ENCODE measurements at places on chromosomes 1 and 21. TPM values are rescaled to one million over a fixed set of nuclear protein-coding genes. Genes with fewer than 3 reads are reported as not detected.

GNPAT gene
- polyA plus RNA-seq: 38.2 TPM

NR1I3 gene
- 8.1 TPM for polyA plus RNA-seq

CYP4Z1 gene
- 0.66 TPM for polyA plus RNA-seq

TMEM79 gene
- polyA plus RNA-seq: 15.7 TPM

FAM110D gene
- polyA plus RNA-seq: 0.40 TPM

CGN gene
- polyA plus RNA-seq: 54.5 TPM

DNA sequence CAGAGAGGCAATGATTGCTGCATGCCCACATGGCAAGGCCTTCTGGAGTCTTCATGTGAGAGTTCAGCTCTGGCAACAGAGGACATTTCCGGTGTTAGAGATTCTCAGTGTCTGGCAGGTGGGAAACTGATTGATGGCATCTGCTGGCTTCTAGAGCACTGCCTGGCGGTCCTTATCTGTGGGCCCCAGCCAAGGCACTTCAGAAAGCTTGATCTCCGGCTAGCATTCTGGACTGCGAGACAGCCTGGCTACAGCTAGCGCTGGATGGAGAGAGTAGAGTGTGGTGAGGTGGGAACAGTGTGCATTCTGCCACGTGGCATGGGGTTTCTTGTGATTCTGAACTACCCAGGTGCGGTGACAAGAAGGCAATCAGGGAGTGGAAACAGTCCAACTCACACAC, 9.4 kb downstream of the ZNF678 start:
- H3K4me1 ChIP-seq: no peaks in the 10 kb centered on the region

- no peak overlapping the region for H3K4me3 ChIP-seq
- H3K27me3 ChIP-seq: no peaks in the 10 kb centered on the region
- no peaks in the 10 kb centered on the region for H3K4me1 ChIP-seq
- no peaks in the 10 kb centered on the region for H3K36me3 ChIP-seq
- no peak for DNase-seq
- no peak overlapping the region for H3K27ac ChIP-seq
Observed at GRCh38 chr1:191913260-191913977, 244.8 kb upstream of the RGS18 start.

DNA sequence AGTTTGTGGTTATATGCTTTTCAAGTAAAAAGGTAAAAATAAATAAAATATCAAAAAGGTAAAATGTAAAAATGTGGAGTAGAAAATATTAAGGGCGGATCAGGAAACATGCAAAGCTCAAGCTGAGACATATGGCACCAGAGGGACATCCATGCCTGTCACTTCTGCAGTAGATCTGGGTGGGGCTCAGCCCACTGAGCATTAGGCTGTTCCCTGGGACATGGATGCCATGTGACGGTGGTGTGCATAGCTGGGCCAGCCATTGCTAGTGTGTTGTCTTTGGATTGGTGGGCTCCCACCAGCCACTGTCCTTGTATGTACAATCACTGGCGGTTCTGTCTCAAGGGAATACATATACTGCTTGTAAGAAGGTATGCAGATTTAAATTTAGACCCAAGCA, 3.0 kb downstream of the TTC13 start:
- DNase-seq: no peak
- no peaks in the 10 kb centered on the region for H3K36me3 ChIP-seq
- H3K4me1 ChIP-seq: peaks cover 14% of the 10 kb centered on the region
- H3K4me3 ChIP-seq: no peak overlapping the region
- H3K27me3 ChIP-seq: no peaks in the 10 kb centered on the region
- H3K27ac ChIP-seq: no peak overlapping the region

DNA sequence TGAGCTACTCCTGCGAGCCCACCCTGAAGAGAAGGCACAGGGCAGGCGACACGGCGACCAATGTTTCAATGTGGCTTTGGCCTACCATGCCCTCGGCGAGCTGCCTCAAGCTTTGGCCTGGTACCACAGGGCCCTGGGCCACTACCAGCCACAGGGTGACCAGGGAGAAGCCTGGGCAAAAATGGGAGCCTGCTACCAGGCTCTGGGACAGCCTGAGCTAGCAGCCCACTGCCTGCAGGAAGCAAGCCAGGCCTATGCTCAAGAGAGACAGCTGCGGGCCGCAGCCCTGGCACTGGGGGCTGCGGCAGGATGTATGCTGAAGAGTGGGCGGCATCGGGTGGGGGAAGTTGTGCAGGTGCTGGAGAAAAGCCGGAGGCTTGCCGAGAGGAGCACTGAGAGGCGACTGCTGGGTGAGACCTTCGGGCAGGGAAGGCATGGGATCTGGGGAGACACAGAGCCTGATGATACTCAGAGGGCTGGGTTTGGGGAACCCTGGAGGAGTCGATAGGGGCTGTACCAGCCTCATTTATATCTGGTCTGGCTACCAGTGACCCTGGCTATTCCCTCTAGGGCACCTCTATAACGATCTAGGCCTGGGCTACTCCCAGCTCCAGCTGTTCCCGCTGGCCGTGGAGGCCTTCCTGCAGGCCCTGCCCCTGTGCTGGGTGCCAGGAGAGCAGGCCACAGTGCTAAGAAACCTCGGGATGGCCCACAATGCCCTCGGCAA, 2.3 kb downstream of the TTC24 start:
- no peak for DNase-seq
- no peak overlapping the region for H3K4me3 ChIP-seq
- no peak overlapping the region for H3K27ac ChIP-seq
- H3K27me3 ChIP-seq: no peaks in the 10 kb centered on the region
- H3K36me3 ChIP-seq: no peaks in the 10 kb centered on the region
- H3K4me1 ChIP-seq: no peaks in the 10 kb centered on the region

GRCh38 chr1:89484092-89485038, 40.3 kb upstream of the LRRC8B start:
- no peak overlapping the region for H3K27ac ChIP-seq
- no peak for DNase-seq
- no peaks in the 10 kb centered on the region for H3K4me1 ChIP-seq
- H3K4me3 ChIP-seq: no peak overlapping the region
- H3K36me3 ChIP-seq: no peaks in the 10 kb centered on the region

GRCh38 chr1:247840818-247841217, 878 bp downstream of the OR11L1 start:
- H3K36me3 ChIP-seq: no peaks in the 10 kb centered on the region
- no peak overlapping the region for H3K4me3 ChIP-seq
- H3K4me1 ChIP-seq: no peaks in the 10 kb centered on the region
- no peak for DNase-seq

DNA sequence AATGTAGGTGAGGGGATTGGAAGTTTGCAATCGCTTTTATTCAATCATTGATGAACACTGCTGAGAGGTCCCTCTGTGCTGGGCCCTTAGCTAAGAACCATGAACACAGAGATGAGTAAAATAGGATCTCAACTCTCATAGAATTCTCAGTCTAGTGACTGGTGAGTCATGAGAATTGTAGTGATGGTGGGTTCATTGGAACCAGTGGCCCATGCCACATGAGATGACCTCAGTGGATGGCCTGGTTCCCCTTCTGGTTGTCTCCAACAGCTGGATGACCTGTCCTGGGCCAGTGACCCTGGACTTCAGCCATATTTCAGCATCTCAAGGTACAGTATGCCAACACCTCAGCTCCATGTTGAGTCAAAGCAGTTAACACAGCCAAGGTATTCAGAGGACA, 21.3 kb upstream of the S100A10 start:
- no peak overlapping the region for H3K27ac ChIP-seq
- DNase-seq: no peak
- no peaks in the 10 kb centered on the region for H3K36me3 ChIP-seq
- H3K4me3 ChIP-seq: no peak overlapping the region
- H3K27me3 ChIP-seq: no peaks in the 10 kb centered on the region
- H3K4me1 ChIP-seq: peaks cover 3% of the 10 kb centered on the region

GRCh38 chr1:206784471-206784903, 12.2 kb upstream of the IL10 start:
- DNase-seq: no peak
- H3K4me3 ChIP-seq: no peak overlapping the region
- H3K27ac ChIP-seq: no peak overlapping the region
- H3K27me3 ChIP-seq: no peaks in the 10 kb centered on the region

- no peaks in the 10 kb centered on the region for H3K4me1 ChIP-seq
- H3K36me3 ChIP-seq: no peaks in the 10 kb centered on the region
- no peak overlapping the region for H3K4me3 ChIP-seq
- H3K27me3 ChIP-seq: no peaks in the 10 kb centered on the region
- DNase-seq: no peak
Observed at GRCh38 chr1:40014812-40015594, 25.5 kb upstream of the CAP1 start.

GRCh38 chr1:211788626-211789025, 41.9 kb downstream of the LPGAT1 start:
- H3K36me3 ChIP-seq: no peaks in the 10 kb centered on the region
- no peak for DNase-seq
- no peak overlapping the region for H3K27ac ChIP-seq
- H3K4me3 ChIP-seq: no peak overlapping the region

DNA sequence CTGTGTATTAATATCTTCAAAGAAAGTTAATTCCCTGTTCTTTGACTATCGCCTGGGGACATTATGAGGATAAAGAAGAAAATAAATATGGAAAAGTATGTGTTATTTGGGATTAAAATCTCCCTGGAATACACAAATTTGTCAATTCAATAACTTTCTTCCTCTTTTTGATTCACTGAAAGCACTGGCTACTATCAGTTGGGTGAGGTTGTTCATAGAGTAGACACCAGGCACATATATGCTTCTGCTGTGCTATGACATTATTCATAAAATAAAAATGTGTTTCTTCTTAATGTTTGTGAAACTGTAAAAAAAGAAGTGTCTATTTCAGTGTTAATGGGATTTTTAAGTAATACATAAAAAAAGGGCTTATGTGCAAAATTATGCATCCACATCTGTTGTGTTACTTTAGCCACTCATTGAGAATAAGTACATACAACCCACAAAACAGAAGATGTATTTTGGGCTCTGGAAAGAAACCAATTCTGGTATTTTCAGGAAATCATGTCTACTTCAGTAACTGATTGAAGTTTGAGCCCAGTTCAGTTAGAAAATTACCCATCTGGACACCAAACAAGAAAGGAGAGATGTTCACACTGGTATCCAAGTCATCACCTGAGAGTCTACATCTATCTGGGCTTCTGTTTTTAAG, 169.4 kb downstream of the GABPA start:
- DNase-seq: no peak
- H3K4me1 ChIP-seq: peaks cover 25% of the 10 kb centered on the region
- H3K36me3 ChIP-seq: no peaks in the 10 kb centered on the region
- no peak overlapping the region for H3K27ac ChIP-seq
- no peak overlapping the region for H3K4me3 ChIP-seq

DNA sequence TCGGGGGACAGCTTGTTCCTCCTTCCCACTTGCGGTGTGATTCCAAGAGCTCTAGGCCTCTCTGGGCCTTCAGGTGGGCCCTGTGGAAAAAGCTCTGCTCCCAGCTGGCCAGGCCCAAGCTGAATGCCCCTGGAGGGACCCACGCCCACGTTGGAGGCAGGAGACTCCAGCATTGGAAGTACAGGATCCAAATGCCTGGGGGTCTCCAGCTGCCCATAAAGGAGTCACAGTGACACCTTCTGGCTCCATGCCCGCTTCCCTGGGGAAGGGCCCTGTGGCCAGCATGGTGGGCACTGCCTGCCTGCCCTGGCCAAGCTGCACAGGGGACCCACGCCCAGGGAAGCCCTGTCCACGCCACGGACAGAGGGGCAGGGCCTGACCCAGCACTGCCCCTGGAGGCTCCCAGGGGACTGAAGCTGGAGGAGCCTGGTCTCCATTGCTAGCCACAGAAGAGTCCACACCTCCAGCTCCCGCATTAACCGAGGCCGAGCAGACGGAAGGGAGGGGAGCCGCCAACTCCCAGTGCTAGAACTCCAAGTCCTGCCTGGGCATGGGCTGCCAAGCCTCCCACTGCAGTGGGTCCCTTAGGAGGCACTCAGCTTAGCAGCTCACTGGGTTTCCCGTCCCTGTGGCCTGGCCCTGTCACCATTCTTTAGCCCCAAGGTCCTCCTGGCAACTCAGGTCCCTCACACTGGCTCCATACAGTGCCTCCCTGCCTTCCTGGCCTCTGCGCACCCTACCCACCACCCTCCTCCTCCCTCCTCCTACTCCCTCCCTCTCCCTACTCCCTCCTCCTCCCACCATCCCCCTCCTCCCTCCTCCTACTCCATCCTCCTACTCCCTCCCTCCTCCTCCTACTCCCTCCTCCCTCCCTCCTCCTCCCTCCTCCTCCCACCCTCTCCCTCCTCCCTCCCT, 41.9 kb downstream of the WNT9A start:
- H3K4me1 ChIP-seq: peaks cover 9% of the 10 kb centered on the region
- DNase-seq: no peak
- no peaks in the 10 kb centered on the region for H3K36me3 ChIP-seq
- no peak overlapping the region for H3K27ac ChIP-seq
- H3K27me3 ChIP-seq: no peaks in the 10 kb centered on the region

GRCh38 chr1:173099166-173099565, 48.4 kb upstream of the TNFSF18 start:
- no peak for DNase-seq
- no peaks in the 10 kb centered on the region for H3K4me1 ChIP-seq
- no peaks in the 10 kb centered on the region for H3K27me3 ChIP-seq
- no peak overlapping the region for H3K4me3 ChIP-seq

DNA sequence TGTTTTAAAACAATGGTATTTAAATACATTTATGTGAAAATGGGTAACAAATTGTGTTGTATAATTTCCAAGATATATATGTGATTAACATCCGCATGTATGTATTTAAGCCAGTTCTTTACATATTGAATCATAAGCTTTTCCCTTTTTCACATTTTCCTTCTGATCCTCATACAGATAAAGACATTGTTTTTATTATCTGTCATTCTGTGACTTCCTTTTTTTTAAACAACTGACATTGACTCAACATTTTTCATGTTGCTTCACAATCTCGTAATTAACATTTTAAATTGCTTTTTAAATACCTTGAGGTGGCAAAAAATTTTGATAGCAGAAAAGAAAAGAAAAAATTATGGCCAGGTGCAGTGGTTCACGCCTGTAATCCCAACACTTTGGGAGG, 1.4 kb downstream of the STXBP3 start:
- H3K36me3 ChIP-seq: no peaks in the 10 kb centered on the region
- no peak for DNase-seq
- no peaks in the 10 kb centered on the region for H3K27me3 ChIP-seq
- peaks cover 7% of the 10 kb centered on the region for H3K4me1 ChIP-seq

DNA sequence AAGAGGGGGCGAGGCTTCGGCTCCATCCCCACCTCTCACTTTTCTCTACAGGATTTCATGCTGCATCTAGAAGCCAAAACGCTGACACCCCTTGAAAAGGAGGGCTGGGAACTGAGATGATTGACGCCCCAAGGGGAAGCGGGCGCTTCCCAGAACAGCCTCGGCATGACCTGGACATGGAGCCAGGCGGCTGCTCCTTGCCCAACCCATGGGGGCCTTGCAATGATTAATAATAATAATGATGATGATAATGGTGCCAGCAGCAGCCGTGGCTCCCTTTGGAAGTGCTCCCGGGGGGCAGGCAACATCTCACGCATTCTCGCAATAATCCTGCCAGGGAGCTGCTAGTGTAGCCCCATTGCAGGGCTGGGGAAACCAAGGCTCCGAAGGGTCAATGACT, 78.2 kb downstream of the RAP1GAP start:
- H3K27me3 ChIP-seq: no peaks in the 10 kb centered on the region
- no peak overlapping the region for H3K27ac ChIP-seq
- H3K4me3 ChIP-seq: no peak overlapping the region
- DNase-seq: no peak
- peaks cover 25% of the 10 kb centered on the region for H3K4me1 ChIP-seq
- H3K36me3 ChIP-seq: no peaks in the 10 kb centered on the region

GRCh38 chr1:151759241-151759640, 4.1 kb downstream of the MRPL9 start:
- no peaks in the 10 kb centered on the region for H3K36me3 ChIP-seq
- H3K4me1 ChIP-seq: peaks cover 5% of the 10 kb centered on the region
- no peak overlapping the region for H3K4me3 ChIP-seq
- H3K27me3 ChIP-seq: no peaks in the 10 kb centered on the region

Data from hepatocyte (in vitro differentiated cells).